ENCODE measurements at places on chromosomes 1 and 21. TPM values are rescaled to one million over a fixed set of nuclear protein-coding genes. Genes with fewer than 3 reads are reported as not detected.

DNA sequence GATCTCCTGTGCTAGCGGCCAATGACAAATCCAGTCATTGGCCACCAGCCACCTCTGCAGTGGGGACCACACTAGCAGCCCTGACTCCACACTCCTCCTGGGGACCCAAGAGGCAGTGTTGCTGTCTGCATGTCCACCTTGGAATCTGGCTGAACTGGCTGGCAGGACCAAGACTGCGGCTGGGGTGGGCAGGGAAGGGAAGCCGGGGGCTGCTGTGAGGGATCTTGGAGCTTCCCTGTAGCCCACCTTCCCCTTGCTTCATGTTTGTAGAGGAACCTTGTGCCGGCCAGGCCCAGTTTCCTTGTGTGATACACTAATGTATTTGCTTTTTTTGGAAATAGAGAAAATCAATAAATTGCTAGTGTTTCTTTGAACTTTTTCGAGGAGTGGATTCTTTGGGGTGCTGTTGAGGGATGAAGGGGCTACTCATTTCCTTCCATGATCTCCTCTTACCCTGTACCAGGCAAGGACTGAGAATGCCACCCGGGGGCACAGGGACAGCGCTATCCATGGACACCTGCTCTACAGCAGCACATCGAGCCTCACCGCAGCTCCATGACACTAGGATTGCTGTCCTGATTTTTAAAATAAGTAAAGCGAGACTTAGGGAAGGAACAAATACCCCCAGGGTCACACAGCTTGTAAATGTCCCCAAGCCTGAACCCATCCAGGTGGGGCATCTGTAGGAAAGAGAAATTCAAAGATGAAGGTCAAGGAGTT is 44.7 kb downstream of the TNNT2 start:
- DNase-seq: no peak

DNA sequence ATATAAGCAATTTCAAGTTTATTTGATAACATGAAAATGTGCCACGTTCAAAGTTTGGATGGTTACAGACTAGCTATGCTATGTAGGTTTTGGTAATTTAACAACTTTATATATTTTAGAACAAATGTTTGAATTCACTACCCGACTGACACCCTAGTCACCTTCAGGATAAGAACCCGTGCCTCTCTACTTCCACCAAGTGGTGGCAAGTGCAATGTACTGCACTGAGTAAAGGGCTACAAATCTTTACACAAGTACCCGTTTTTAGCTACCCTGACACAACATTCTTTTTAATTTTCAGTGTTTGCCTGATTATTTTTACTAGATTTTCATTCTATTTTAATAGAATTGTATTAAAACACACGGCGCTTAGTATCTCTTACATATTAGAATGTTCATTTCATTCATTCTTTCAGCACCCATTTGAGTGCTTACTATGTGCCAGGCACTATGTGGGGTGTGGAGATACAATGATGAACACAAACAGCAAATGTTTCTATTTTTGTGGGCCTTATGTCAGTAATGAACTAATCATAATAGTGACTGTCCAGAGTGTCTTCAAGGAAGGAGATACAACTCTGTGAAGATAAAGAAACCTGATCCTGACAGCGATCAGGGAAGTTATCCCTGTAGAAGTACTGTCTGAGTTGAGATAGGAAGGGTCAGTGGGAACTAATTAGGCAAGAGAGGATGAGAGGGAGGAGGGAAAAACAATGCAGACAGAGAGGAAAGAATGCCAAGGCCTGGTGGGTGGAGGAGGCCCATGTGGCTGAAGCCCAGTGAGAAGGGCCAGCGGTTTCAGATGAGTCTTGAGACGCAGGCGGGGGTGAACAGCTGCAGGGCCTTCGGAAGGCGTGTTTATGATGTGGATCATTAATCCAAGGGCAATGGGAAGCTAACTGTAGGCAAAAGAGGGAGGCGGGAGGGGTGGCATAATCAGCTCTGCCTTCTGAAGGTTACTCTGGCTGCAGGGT is 3.8 kb downstream of the LCA5L start:
- no peak for DNase-seq

GRCh38 chr1:29245876-29246275 is 9.6 kb downstream of the PTPRU start:
- no peak for DNase-seq

GRCh38 chr1:228087771-228088251 is 5.3 kb downstream of the ARF1 start:
- no peak for DNase-seq

DNA sequence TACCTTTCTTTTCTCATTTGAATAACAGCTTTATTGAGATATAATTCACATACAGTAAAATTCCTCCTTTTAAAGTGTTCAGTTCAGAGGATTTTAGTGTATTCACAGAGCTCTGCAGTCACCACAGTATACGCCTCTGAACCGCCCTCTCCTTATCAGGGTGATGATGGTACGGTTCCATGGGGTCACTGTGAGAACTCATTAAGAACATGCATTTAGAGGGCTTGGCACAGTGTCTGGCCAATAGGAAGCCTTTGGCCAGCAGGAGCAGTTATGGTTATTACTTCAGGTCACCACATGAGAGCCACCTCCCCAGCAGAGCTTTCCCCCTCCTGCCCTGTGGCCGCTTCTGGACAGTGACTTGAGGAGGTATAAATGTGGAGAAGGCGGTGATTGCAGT is 27.3 kb downstream of the KCNQ4 start:
- no peak for DNase-seq

The SMIM1 gene
- 5.3 TPM for total RNA-seq

The LCE2C gene
- total RNA-seq: not detected

The MYBPHL gene
- total RNA-seq: 0.59 TPM

- DNase-seq: no peak
These were observed 37.6 kb downstream of the MTARC1 start for GRCh38 chr1:220824031-220824989.

DNA sequence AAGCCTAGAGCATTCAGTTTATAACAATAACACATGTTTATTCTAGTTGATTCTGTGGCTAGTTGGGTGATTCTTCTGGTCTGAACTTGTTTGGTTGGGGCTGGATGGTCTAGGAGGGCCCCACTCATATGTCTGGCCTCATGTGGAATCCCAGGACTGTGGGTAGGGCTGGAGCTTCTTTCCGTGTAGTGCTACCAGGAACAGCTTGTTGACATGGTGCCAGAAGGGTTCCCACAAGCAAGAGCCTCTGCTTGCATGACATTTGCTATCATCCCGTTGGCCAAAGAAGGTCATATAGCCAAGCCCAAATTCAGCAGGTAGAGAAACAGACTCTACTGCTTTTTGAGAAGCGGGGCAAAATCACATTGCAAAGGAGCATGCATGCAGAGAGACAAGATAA is 67.6 kb upstream of the PPP2R5A start:
- DNase-seq: no peak

The CENPL gene
- 14.4 TPM for total RNA-seq

DNA sequence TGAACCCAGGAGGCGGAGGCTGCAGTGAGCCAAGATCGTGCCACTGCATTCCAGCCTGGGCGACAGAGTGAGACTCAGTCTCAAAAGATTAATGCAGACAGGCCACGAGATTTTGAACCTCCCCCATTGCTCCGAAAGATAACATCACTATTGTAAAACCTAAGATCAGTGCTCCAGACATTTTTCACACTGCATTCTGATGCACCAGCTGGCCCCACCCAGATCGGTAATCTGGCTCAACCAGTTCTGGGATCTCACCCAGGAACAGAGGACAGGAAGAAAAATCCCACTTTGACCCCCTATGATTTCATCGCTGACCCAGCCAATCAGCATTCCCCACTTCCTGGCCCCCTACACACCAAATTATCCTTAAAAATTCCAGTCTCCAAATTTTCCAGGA is 10.7 kb upstream of the CSRP1 start:
- DNase-seq: no peak

The PSRC1 gene
- total RNA-seq: 63.0 TPM

GRCh38 chr1:218479436-218480115 is 134.4 kb downstream of the TGFB2 start:
- DNase-seq: no peak

- DNase-seq: no peak
These were observed 7.2 kb upstream of the PDE9A start for GRCh38 chr21:42646076-42646825.

DNA sequence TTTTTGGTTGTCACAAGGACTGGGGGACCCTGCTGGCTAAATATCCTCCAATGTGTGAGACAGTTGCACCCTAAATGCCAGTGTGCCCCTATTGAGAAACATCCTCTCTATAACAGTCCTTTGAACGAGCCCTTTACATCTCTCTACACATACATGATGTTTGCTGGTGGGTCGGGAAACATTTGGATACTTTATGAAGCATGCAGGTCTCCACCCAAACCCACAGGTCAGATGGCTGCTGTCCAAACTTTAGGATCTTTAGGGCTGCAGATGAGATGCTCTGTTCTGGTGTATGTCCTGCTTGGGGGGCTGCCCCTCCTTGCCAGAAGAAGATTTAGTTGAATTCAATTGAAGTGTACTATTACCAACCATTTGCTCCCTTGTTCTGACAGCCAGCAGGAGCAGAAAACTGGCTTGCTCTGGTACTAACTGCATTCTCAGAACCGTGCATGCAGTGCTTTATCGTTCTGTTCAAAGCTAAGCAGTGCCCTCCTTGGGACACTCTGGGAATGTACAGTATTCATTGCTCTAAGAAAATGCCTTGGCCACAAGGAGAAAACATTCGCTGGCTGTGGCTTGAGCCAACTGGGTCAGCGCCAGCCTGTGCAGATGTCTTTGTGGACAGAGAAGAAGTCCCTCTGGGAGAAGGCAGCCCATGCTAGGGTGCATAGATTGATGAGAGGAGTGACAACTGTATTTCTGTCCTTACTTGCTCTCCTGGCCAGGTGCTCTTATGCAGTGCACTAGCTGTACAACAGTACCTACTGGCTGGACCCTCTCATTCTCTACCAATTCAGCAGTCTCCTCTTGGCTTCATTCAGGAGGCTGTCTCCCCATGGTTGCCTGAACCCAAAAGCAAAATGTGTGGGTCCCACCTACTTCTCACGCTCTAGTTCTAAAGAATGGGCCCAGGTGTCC is 61.4 kb upstream of the DIRAS3 start:
- no peak for DNase-seq
